Tongue (tissue), 3 donors: ENCODE measurements at places on chromosomes 2 and 18.

- peak; percentile 5 for DNase-seq
Observed at GRCh38 chr2:113720167-113720566, 36.3 kb downstream of the SLC35F5 start.

GRCh38 chr2:59868981-59869380, 684.5 kb downstream of the BCL11A start:
- DNase-seq = no peak

GRCh38 chr2:229869226-229869625, 52.6 kb downstream of the TRIP12 start:
- peak; percentile 36 for DNase-seq

DNA sequence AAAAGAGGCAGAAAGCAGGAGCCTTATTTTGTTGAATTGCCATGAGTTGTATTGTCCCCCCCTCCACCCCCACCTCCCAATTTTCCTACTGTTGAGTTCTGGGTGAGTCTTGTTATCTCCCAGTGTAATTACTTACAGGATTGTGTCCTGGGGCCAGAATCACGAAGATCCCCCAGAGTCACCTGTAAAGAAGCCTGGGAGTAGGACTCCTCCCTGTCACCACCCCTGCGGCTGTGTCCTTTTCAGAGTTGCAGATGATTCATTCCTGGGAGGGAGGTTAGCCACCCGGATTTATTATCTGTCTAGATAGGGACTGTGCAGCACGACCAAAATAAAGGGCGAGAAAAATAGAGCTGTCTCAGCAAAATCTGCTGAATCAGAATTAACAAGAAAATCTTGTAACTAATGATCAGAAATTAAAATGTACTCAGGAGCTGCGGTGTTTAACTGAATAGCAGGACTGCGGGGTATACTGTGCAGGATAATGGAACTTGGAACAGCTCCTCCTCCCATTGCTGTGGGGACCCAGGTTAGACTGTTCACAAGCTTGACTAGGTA, 81.7 kb upstream of the CAPN13 start:
- DNase-seq = no peak

- no peak for DNase-seq
Observed at GRCh38 chr2:100948942-100949811, 52.9 kb upstream of the RPL31 start.

- DNase-seq = peak; percentile 58
Observed at GRCh38 chr2:23662941-23663920, 263.7 kb downstream of the ATAD2B start.

DNA sequence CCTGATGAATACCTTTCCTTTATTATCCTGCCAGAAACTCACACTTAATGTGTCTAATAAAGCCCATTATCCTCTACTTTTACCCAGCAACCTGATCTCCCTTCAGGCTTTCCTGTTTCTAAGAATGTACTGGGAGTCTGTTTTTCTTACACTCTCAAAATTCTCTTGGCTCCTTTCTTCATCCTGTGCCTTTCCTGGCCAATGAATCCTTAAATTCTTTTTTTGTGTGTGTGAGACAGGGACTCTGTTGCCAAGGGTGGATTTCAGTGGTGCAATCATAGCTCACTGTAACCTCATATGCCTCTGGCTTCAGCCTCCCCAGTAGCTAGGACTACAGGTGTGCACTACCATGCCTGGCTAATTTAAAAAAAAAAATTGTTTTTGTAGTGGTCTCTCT, 72.7 kb downstream of the MAP2 start:
- no peak for DNase-seq

DNA sequence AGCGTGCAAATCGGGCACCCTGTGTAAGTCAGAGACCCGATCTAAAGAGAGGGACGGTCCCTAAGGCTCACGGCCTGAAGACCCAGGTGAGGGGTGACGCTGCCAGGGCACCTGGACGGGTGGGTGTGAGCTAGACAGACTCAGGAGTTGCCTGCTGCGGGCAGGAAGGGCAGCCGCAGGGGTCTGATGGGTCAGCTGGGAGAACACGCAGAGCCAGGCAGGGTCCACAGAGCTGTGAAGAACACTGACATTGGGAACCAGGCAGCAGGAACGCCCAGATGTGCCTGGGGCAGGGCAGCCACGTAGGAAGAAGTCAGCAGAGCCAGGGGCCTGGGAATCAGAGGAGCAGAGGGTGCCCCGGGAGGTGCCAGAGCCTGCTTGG, 25.9 kb downstream of the HDAC4 start:
- no peak for DNase-seq

GRCh38 chr2:199659207-199659606, 191.8 kb downstream of the FTCDNL1 start:
- DNase-seq = peak; percentile 74

DNA sequence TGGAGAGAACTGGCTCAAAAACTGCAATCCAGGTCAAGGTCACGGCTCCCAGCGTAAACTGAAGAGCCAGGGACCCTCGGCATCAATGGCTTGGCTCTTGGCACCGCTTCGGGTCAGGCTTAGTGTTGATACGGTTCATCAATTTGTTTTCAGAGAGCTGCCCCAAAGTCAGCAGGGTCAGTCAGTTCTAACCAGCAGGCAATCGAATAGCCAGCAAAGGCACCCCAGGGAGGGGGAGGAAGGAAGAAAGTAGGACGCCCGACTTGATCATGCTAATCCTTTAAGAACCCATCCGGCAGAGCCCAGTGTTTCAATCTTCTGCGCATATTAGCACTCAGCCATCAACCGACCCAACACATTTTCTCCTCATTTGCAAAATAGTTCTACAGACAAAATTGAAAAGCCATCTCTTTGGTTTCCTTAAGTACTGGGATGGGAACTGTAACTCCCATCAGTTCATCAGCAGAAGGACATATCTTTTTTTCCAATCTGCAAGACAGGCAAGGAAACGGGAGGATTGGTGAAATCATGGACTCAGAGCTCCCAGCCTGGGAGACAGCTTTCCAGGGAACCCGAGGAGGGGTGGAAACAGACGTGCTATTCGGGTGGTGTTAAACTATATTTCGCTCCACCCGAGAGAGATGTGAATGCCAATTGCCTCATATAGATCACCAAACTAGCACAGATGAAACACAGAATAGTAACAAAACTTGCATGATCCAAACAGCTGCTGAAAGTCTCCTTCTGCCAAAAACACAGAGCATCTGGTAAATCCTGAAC, 40.7 kb upstream of the CABLES1 start:
- peak; percentile 66 for DNase-seq

DNA sequence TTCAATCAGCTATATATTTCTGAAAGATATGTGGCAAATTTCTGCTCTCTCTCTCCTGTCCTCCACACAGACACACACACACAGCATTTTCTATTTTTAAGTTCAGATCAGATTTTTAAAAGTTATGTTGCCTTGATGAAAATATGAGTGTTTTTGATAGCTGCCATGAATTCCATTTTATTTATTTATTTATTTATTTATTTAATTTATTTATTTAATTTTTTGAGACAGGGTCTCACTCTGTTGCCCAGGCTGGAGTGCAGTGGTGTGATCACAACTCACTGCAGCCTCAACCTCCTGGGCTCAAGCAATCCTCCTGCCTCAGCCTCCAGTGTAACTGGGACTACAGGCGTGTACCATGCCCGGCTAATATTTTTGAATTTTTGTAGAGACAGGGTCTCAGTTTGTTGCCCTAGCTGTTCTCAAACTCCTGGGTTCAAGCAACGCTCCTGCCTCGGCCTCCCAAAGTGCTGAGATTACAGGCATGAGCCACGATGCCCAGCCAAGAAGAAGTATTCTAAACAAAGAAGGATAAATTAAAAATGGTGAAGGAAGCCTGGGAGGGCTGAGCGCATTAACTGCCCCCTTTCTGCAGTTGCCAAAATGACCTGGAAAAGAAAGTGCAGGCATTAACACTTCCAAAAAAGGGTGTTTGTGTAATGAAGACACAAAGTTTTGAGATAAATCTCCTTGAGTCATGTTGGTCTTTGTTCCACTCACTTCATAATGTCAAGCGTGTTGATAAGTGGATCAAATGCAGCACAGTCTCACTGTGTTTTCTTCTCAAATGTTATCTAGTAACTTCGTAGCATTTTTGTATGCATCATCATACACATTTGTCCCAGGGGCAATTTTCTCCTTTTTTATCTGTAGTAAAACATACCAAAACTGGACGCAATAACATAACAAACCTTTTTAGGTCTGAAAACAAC, 11.1 kb upstream of the IMPA2 start:
- no peak for DNase-seq

DNA sequence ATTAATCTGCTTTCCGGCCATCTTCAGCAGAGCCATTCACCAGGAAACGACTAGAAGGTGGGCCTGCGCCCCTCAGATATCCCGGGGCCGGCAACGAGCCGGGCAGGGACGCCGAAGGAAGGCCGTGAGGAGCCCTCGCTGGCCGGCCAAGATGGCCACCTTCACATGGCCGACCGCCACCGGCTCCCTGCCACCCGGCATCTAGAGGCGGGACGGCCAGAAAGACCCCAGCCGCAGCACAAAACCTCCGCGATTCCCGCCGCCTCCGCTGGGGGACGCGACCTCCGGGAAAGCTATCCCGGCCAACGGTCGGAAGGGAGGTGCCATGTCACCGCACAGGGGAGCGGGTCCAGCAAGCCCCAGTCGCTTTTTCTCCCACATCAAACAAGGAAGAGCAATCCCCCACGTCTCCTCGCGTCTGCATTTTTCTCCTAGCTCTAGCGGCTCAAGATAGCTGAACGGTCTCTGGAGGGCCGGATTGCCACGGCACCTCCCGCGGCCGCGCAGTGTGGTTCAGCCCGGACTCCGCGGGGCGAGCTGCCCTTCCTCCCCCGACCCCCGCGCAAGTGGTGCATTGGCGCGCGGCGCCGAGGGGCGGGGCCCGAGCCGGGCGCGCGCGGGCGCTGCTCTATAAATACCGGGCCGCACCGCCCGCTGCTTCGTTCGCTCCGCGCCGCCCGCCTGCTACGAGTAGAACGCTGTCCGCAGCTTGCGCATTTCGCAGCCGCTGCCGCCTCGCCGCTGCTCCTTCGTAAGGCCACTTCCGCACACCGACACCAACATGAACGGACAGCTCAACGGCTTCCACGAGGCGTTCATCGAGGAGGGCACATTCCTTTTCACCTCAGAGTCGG, at the start of gene MAT2A:
MAT2A (plus strand) TSS at position 662 of the 854 bp plus-strand sequence; CDS start at position 782, 120 bp downstream.
- peak; percentile 98 for DNase-seq

DNA sequence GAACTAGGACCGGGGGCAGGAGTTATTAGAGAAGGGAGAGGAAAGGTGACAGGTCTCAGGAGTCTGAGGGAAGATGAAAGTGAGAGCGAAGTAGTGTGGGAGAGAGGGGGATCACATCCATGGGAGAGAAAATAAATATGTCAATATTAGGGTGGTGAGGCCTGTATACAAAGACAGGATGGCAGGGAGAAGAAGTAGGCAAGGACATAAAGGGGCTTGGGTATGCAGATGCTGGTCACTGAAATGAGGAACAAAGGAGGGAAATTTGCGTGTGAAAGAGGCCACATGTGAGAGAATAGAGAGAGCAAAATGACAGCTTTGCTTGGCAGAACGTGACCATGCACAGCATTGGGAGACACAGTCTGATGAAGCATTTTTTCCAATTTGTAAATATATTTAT, 13.6 kb downstream of the METAP1D start:
- DNase-seq = no peak

- DNase-seq = no peak
Observed at GRCh38 chr2:58620093-58620492, 379.0 kb upstream of the FANCL start.

GRCh38 chr2:176493226-176493825, 224.1 kb downstream of the MTX2 start:
- no peak for DNase-seq

DNA sequence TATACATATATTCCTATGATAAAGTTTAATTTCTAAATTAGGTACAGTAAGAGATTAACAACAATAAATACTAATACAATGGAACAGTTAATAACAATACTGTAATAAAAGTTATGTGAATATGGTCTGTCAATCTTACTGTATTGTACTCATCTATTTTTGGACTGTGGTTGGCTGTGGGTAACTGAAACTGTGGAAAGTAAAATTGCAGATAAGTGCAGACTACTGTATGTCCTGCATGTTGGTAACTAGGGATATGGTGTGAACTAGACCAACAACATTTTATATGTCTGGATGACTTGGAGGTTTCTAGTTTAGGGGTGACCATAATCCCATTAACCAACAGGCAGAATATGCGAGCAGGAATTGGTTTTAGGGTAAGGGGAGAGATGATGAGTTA, 23.3 kb downstream of the PHLPP1 start:
- no peak for DNase-seq

DNA sequence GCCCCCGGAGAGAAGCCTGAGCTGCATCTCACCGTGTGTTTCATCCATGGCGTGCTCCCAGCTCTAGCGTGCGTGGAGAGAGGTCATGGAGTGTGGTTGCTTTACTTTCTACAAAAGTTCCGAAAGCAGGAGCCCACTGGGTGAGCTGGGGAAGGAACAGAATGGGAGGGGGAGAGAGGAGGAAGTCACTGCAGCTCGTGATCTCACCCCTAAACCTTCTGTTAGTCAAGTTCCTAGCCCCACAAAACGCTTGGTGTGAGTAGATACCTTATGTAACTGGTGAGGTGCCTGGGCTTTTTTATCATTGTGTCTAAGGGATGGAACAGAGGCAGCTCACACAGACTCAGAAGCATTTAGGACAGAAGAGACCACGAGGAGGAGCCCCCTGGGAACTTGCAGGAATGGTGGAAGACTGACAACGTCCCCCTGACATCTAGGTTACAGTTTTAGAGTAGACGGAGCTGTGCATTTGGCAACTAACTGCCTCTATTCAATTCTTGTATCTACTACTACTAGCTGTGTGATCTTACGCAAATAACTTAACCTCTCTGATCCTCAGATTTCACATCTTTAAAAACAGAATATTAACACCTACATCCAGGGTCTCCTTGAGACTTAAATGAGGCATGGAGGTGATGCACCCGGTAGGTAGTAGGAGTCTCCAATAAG, 123.3 kb downstream of the ARL4C start:
- no peak for DNase-seq

GRCh38 chr2:38178556-38179419, 102.8 kb upstream of the CYP1B1 start:
- DNase-seq = no peak

DNA sequence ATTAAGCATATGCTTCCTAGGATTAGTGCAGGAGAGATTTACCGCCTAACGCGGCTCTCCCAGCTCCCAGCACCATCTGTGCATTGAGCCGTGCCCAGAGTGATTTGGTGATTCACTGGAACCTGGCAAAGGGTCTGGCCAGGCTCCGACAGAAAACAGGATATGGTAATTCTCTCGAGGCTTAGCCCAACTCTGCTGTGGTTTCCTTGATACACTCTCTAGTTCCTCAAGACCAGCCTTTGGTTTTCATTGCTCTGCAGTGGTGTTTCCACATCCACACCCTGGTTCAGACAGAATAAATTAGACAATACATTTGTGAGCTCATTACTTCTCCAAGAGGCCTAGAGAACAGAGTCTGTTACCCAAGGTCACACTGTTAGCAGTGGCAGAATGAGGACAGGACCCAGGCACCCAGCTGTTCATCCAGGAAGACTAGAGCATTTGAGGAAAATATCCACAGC, 23.0 kb upstream of the SMAD2 start:
- DNase-seq = peak; percentile 65

GRCh38 chr2:201761101-201761500, 19.6 kb downstream of the ALS2 start:
- DNase-seq = no peak

DNA sequence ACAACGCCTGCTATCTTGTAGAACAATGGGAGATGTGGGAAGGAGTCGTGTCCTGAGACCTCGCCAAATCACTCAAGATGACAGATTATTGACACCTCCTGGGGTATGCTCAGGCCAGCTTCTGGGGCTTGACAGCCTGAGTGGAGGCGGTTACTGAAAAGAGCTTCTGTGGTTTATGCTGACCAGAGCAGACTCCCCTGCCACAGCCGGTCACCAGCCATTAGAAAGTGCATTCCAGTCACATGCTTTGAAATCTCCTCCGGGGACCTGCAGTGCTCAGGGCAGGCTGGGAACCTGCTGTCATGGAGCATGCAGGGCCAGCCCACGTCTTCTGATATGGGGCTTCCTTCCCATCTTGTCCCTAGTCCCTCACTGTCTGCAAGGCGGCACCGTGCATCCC, 215.9 kb downstream of the SEPTIN10 start:
- DNase-seq = no peak
